ENCODE measurements at places on chromosomes 6 and 20.

GRCh38 chr6:96478695-96479094 lies 42.9 kb upstream of the UFL1 start:
- no peak for DNase-seq

DNA sequence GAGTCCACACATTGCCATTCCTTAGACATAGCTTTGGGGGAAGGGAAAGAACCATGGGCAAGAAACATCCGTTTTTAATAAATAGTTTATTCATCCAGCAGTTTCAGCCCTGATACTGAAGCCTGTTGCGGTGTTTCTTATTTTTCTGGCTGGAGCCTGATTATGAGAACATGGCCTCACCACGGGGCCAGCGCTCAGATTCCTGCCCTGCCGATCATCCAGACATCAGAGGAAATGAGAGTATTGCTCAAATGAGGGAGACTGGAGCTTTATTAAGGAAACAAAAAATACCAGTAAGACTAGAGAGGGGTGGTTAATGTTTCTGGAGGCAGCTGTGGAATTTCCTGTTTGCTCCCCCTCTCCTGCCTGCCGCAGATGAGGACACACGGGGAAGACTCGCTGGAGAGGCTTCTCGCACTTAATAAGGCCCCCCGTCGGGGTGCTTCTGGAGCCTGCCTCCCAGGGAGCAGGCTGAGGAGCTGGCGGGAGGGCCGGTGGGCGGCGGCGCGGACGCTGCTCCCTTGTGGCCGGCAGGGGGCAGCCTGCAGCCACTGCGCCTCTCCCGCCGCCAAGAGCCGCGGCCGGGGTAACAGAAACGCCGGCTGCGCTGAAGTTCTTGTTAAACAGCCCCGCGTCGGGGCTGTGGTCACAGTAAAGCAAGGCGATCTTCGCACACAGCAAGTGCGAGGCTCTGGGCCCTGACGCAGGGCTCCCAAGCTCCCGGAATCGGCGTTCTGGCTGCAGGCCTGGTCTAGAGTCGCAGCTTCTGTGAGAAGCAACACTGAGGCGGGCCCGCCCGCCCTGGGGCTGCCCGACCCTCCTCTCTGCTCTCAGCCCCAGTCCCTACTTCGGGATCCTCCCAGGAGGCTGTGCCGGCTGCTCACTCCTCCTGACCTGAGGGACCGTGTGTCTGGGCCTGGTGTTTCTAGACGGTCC lies 17.5 kb downstream of the LEMD2 start:
- no peak for DNase-seq

DNA sequence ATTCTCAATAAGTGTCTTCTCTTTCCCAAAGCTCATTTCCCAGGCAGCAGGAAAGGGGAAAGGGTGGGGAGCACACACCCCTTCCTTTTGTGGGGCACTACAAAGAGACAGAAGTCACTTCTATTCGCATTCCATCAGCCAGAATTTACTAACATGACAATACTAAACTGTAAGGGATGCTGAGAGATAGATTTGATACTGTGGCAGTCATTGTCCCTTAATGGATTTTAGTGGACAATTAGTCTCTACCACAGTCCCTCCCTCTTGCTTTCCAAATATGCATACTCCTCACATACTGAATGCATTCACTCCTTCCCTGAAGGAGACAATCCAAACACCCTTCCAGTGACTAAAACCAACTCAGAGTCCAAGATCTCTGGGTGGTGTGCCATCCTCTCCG lies 50.5 kb downstream of the ABRACL start:
- no peak for DNase-seq

DNA sequence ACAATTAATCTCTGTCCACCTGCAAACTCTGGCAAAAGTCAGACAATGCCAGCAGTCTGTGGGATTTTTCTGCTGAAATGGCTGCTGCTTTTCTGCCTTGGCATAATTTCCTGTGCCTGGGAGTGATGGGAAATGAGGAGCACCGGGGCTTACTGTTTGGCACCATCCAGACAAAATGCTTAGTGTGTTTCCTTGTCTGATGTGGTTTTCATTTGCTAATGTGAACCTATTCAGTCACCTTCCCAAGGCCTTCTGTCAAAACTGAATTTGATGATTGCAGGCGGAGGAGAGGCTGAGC lies 56.4 kb downstream of the CDH4 start:
- no peak for DNase-seq

GRCh38 chr6:63904650-63905248 lies 269.1 kb downstream of the PHF3 start:
- DNase-seq: no peak

Measured in HuH-7.5 (cell line).